RWPE1 (cell line): ENCODE measurements at places on chromosomes 1 and 21.

DNA sequence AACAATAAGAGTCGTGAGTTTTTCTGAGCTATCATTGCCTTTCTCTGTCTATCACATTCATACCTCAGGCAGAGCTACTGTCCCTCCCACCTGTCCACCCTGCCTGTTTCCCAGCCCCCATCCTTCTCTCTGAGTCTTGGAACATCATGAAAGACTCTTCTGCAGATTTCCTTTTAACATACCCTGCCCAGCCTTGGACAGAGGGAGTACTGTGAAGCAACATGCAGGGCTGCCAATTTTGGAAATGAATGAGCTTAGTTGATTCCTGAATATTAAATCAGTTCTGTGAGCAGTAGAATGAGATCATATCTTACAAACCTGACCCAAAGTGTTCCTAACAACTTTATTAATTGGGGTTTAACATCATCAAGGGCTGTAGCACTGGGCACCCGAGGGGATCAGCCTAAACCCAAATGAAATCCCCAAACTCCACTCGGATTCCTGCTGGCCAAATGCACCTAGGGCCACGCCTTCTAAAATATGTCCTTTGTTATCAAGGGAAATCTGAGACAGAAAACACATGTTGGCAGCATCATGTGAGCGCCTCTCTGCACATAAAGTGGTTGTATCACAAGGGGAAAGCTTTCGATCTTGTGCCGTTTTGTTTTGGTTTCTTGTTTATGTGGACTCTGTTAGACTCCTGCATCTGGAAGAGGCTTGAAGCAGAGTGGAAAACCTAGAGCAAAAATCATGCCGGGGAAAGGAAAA is 357.6 kb downstream of the KIF26B start:
- DNase-seq: no peak

GRCh38 chr21:43884012-43884860 is 19.2 kb downstream of the AGPAT3 start:
- DNase-seq: peak; percentile 40

- no peak for DNase-seq
These were observed 97.5 kb downstream of the CASZ1 start for GRCh38 chr1:10698726-10699469.

DNA sequence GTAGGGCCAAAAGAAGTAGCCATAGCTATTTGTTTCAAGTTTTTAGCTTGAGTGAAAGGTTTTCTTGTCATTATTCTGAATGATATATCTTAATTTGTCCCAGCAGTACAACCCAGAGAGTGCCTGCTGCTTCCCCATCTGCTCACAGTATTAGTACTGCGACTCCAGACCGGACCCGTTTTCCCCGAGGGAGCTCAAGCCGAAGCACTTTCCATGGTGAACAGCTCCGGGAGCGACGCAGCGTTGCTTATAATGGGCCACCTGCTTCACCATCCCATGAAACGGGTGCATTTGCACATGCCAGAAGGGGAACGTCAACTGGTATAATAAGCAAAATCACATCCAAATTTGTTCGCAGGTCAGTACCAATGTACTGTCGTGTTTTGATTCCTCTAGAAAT is 37.2 kb upstream of the C1orf115 start:
- no peak for DNase-seq

- no peak for DNase-seq
These were observed 80.2 kb upstream of the ZBTB40 start for GRCh38 chr1:22371408-22371807.

- DNase-seq: no peak
These were observed 230.5 kb upstream of the CAMK1G start for GRCh38 chr1:209353053-209353452.

- no peak for DNase-seq
These were observed 405.3 kb downstream of the RRAGC start for GRCh38 chr1:38454236-38454635.

DNA sequence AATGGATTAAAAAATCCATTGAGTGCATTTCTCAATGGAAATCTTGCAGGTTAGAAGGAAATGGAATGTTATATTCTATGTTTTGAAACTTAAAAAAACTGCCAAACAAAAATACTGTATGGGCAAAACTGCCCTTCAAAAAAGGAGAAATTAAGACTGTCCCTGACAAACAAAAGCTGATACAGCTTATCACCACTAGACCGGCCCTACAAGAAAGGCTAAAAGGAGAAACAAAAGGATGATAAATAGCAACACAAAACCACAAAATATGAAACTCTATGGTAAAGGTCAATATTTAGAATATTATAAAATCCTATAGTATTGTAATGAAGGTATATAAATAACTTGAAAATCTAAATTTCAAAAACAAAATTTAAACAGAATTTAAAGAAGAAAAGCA is 60.0 kb downstream of the SLC25A24 start:
- DNase-seq: no peak

DNA sequence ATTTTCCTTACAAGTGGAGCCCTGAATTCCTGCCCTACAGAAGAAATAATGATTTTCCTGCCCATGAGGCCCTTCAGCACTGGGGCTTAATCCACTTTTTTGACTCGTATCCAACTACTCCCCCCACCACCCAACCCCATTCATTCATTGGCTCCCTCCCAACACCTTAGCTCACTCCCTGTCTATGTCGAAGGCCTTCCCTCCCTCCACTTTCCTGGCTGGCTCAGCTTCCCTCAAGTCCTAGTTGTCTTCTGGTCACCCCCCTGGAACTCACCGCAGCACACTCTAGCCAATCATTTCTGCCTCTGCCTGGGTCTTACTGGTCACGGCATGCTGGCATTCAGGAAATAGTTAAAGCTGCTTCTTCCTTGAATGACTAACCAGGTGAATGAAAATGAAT is 118.9 kb downstream of the PGBD5 start:
- DNase-seq: peak; percentile 32

- DNase-seq: no peak
These were observed 113.0 kb upstream of the GADD45A start for GRCh38 chr1:67571901-67572593.

DNA sequence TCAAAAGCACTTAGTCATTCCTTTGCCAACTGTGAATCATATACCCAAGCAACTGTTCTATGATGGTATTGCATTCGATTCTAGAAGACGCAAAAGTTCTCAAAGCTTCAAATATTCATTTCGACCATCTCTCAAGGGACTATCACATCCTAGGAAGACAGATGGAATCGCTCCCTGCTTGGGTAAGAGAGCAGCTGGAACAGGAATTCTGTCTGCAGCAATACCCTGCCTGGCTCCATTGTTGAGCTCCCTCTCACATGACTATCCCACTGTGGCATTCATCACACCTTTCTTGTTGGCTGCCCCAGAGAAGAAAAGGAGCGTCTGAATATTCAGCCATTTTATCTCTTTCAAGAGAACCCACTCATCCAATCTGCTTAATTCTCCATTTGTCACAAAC is 397.7 kb downstream of the NTNG1 start:
- no peak for DNase-seq

GRCh38 chr1:8423692-8424538 is 106.0 kb downstream of the SLC45A1 start:
- peak; percentile 48 for DNase-seq
